Stimulated activated CD8-positive, alpha-beta memory T cell treated with anti-CD3 and anti-CD28 coated beads, Interleukin-2, amount 100 ng/mL, for 1 hour (primary cell): ENCODE measurements at places on chromosomes 1 and 21.
A peak's percentile ranks its signal among the peaks of the same experiment; 100 is the strongest.

DNA sequence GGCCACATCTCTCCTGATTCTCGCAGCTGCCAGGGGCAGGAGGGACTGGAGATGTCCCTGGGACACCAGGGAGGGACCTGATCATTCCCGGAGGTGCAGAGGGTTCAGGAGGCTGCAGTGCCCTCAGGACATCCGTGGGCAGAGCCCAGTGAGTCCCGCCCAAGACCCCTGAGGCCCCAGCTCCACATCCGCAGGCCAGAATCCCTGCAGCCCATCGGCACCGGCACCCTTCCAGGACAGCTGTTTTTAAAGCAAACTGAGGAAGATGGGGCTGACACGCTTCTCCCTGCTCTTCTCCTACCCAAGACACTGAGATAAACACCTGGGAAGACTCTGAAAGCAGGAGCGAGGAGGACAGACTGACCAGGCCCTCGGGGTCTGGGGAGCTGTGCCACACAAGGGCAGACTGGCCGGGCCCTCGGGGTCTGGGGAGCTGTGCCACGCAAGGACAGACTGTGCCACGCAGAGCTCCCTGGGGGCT, 25.5 kb downstream of the SLC19A1 start:
- DNase-seq, result no peak

DNA sequence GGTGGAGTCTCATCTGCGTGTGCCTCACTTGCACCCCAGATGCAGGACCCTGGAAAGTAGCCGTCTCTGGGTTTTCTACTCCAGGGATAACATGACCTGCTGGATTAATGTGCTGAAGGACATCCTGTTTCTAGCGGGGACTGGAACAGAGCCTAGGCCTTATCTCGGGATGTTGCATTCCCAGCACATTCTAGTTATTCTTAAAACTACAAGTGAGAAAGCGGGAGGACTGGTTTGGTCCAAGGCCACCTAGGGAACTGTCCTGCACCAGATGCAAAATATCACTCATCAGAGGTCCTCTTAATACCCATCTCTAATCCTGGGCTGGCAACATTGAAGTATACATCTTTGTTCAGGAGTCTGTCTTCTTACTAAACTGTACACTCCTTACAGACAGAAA, 179.9 kb downstream of the ZC3H11B start:
- no peak for DNase-seq

DNA sequence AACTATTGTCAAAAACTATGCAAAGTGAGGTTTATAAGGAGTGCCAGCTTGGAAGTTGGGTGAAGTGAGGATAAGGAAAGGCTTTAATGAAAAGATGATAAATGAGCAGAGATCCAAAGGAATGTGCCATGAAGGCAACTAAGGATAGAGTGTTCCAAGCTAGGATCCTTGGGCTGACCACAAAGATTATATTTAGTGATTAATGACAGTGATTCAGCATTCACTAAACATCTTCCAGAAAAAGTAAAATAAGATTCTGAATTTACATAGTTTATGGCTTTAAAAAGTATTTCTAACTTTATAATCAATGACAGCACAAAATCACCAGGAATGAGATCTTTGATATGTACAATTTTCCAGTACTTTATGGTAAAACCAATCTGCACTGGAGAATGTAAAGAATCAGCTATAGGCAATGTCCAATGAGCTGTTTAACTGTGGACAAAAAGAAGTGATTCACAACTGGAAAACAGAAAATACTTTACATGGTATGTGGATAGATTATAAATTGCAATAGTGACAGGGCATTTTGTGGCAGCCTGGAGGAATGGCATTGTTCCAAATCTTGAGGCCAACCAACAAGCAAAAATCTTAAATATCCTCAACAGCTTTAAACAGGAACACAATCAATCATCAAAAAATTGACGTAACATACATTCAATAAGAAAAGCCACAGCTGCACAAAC, 91.2 kb upstream of the KCTD3 start:
- no peak for DNase-seq

DNA sequence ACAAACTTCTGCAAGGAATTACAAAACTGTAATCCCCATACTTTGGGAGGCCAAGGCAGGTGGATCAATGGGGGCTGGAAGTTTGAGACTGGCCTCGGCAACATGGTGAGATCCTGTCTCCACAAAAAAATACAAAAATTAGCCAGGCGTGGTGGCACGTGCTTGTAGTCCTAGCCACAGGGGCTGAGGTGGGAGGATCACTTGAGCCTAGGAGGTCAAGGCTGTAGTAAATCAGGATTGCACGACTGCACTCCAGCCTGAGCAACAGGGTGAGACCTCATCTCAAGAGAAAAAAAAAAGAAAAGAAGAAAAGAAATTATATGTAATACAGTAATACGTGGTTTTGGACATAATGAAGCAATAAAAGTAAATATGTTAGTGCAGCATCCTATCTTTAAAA, 138.2 kb downstream of the COP1 start:
- no peak for DNase-seq

- no peak for DNase-seq
Measured at GRCh38 chr1:70415882-70416281, 4.8 kb downstream of the CTH start.

DNA sequence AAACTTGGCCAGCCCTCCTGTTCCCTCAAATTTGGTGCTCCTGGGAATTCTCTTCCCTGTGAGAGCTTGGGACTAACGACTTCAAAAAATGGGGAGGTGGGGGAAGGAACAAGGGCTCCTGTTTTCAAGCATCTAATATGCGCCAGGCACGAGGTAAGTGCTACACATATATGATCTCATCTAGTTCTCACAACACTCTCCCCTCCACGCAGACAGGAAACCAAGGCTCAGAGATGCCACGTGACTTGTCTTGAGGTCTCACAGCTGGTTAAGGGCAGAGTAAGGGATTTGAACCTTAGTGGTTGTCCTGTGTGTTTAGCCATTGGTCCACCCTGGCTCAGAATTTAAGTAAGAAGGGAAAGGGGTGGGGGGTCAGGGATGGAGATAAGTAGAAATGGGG, 125.9 kb downstream of the DMRTB1 start:
- peak; percentile 33 for DNase-seq

- no peak for DNase-seq
Measured at GRCh38 chr1:42290130-42290529, 44.9 kb downstream of the FOXJ3 start.

GRCh38 chr1:206578068-206578977, 33.9 kb downstream of the EIF2D start:
- DNase-seq, result no peak

- no peak for DNase-seq
Measured at GRCh38 chr1:53390261-53390660, 62.4 kb upstream of the LRP8 start.

- DNase-seq, result no peak
Measured at GRCh38 chr1:43052322-43052721, 93.7 kb upstream of the SLC2A1 start.

GRCh38 chr1:64838486-64838885, 93.6 kb downstream of the RAVER2 start:
- no peak for DNase-seq

GRCh38 chr1:117120774-117121588, 568 bp downstream of the TRIM45 start:
- DNase-seq, result no peak

DNA sequence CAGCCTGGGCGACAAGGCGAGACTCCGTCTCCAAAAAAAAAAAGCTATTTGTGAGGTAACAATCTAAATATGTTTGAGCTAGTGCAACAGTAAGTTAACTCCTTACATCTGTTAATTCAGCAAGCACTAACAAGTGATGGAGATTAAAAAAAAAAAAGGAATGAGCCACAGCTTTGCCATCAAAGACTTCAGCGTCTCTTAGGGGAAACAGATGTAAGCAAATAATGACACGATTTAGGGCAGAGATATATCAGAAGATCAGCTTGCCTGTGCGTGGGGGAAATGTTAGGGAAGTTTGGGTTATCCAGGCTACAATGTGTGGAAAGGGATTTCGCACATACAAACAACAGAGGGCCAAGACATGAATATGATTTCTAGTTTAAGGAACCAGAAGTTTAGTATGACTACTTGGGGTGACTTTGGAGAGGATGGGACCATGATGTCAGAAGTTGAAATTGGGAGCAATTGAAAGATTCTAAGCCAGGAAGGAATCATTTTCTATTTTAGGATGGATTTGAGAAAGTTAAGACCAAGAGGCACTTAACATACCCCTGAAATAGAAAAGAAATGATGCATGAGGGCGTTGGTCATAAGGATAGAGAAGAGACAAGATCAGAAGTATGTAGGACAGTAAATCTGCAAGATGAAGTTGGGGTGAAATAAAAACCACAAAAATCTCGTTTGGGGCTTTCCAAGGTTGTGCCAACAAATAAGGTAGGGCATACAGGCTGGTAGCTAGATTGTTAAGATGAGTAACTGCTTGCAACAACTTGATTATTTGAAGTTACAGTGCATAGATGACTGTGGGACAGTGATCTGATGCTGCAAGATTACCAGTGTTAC, 2.4 kb upstream of the BRWD1 start:
- no peak for DNase-seq

GRCh38 chr1:188237573-188238348, 1409.0 kb downstream of the PLA2G4A start:
- DNase-seq, result no peak

GRCh38 chr1:159930216-159930615, 4.9 kb upstream of the TAGLN2 start:
- no peak for DNase-seq

DNA sequence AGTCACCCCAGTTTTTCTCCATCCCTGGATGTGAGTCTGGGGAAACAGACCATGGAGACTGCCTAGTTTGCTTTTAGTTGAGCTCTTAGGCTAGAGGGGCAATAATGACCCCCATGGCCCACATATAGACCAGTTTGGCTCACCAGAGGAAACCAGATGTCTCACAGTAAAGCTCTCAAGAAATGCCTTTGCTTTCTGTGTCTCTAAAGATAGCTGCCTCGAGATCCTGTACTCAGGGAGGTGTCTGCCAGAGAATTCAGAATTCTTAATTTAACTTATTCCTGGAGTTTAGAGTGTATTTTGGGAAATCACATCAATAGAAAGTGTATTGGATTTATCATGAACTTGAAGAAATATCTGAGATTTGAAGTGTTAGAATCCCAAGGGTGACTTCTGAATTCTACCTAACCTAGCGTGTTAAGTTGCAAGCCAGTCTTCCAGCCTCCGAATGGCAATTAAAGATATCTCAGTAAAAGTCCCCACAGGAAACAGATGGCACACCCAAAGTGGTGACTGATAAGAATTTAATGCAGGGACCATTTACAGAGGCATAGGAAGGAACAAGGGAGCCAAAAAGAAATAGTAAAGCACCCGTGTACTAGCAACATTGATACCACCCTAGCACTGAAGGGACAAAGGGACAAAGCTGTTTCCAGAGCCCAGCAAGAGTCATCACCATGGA, 37.1 kb downstream of the STYXL2 start:
- no peak for DNase-seq

DNA sequence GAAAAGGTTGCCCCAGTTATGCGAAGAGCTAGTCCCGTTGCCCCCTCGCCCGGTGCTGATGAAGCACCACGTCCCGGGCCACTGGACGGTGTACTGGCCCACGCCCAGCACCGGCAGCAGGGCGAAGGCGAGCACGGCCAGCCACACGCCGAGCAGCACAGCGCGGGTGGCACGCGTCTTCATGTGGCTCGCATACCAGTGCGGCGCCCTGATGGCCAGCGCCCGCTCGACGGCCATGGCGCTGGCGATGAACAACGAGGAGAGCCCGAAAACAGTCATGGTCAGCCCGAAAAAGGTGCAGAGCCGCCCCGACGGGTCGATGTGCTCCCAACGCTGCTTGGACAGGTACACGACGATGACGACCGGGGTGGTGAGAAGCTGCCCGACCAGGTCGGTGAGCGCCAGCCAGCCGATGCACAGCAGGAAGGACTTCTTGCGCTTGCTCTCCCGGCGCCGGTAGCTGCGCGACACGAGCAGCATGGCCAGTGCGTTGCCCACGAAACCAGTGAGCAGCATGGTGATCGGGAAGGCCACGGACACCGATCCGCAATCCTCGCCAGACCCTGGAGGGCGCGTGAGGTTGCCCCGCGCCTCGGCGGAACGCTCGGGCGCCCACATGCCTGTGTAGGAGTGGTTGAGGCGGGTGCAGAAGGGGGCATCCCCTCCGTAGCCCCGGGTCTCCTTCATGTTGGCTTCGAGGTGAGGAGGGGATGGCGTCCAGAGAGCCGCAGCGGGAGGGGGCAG, 553 bp downstream of the PTGER3 start:
- DNase-seq, result no peak

- DNase-seq, result no peak
Measured at GRCh38 chr1:201693890-201694607, 134.9 kb upstream of the IPO9 start.

- no peak for DNase-seq
Measured at GRCh38 chr1:44499306-44499705, 94.3 kb downstream of the RNF220 start.
